ENCODE measurements at places on chromosomes 3 and 15.

DNA sequence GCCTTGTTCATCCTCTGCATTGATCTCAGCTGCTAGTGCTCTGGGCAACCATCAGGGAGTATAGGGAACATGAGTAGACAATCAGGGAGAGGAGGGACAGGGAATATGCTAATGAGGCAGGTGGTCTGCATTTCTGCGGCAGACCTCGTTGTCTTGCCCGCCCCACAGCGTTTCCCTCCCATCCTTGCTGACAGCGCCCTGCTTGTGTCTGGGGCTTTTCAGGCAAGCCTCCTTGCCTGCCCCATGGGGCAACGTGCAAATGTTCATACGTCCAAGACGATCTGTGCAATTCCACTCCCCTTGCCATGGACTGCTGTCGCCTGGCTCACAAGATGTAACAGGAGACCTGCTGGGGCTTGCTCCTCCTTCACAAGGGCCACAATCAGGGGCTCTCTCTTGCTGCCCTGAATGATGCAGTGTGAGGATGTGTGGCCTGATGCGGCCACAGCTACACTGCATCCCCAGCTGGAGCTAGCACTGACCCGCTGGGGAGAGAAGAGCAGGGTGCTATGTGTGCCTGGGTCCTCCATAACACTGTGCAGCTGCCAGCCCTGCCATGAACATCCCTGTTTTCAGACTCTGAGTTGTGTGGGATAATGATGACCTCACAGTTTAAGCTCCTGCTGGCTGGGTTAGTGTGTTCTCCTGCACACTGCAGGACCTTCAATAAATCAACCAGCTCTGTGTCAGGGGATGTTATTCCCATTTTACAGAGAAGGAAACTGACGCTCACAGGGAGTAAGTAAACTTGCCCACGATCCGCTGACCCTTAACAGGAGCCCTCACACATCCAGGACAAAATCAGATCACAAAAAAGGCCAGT lies 211.3 kb downstream of the KLF13 start:
- no peaks in the 10 kb centered on the region for H3K36me3 ChIP-seq
- H3K4me3 ChIP-seq, result no peak overlapping the region
- H3K27ac ChIP-seq, result no peak overlapping the region
- no peaks in the 10 kb centered on the region for H3K27me3 ChIP-seq

DNA sequence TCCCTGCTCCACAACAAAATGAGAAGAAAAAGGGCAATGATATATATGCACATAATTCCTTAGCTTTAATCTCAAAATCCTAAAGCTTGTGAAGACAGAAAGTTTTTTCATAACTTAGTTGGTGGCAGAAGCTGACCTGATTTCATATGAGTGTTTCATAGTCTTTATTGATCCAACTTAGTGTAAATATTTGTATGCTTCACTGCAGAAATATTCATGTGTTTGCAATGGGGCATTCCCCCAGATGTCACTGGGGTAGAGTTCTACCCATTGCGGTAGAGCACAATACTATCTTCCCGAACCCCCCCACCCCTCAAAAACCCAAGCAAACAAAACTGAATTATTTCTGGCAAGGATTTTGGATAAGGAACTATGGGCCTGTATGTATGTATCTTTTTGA lies 221.2 kb downstream of the THRB start:
- H3K27me3 ChIP-seq, result no peaks in the 10 kb centered on the region
- H3K27ac ChIP-seq, result no peak overlapping the region
- no peak for DNase-seq
- H3K4me1 ChIP-seq, result no peaks in the 10 kb centered on the region

- H3K4me1 ChIP-seq, result no peaks in the 10 kb centered on the region
- no peak overlapping the region for H3K4me3 ChIP-seq
- H3K27me3 ChIP-seq, result no peaks in the 10 kb centered on the region
- H3K36me3 ChIP-seq, result no peaks in the 10 kb centered on the region
- no peak overlapping the region for H3K27ac ChIP-seq
Measured at GRCh38 chr3:167095976-167096375, 284.1 kb downstream of the ZBBX start.

DNA sequence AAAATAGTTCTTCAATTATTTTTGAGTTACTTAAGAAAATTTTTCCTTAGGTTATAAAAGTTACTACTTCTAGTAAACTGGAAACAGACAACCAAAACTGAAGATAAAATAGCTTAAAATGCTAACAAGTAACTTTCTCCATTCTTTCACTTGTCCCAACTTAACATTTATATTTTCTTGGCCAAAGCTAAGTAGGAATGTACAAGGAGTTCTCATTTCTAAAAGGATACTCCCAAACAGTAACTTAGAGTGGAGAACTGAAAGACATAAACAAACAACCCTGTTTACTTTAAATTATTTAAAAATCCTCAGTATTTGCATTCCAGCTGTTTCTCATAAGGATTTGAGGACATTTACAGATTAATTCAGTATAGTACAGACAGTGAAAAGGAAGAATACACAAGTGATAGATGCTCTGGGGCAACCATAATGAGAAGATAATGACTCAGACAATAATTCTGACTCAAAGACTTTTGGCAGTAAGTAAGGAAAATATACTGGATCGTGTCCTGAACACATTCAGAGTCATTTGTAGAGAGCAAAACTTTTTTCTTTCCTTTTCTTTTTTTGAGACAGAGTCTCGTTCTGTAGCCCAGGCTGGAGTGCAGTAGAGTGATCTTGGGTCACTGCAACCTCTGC lies 29.2 kb upstream of the ANXA2 start:
- H3K4me1 ChIP-seq, result no peaks in the 10 kb centered on the region
- H3K36me3 ChIP-seq, result peaks cover 63% of the 10 kb centered on the region
- H3K4me3 ChIP-seq, result no peak overlapping the region
- DNase-seq, result no peak

GRCh38 chr3:46551615-46552014 lies 14.5 kb downstream of the LRRC2 start:
- no peak for DNase-seq
- H3K4me1 ChIP-seq, result no peaks in the 10 kb centered on the region
- H3K4me3 ChIP-seq, result no peak overlapping the region
- H3K27me3 ChIP-seq, result no peaks in the 10 kb centered on the region

DNA sequence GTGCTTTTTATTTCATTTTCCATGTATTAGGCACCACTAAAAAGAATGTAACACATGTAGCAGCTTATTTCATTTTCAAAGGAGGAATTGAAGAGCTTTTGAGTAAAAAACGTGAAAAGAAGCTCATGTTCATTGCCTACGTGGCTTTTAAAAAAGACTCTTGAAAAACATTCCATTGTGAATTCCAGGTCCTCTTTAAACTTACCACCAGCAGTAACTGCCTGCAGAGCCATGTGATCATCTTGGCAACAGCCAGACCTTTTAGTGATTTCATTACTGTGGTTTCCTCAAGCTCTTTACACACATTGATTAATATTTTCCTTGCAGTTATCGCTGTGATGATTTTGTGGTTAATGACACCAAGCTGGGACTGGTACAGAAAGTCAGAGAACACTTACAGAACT lies 43.8 kb upstream of the FBXL22 start:
- DNase-seq, result peak; percentile 31
- H3K4me3 ChIP-seq, result peak overlapping the region; percentile 1
- H3K4me1 ChIP-seq, result peaks cover 4% of the 10 kb centered on the region
- H3K36me3 ChIP-seq, result no peaks in the 10 kb centered on the region
- no peak overlapping the region for H3K27ac ChIP-seq
- no peaks in the 10 kb centered on the region for H3K27me3 ChIP-seq

DNA sequence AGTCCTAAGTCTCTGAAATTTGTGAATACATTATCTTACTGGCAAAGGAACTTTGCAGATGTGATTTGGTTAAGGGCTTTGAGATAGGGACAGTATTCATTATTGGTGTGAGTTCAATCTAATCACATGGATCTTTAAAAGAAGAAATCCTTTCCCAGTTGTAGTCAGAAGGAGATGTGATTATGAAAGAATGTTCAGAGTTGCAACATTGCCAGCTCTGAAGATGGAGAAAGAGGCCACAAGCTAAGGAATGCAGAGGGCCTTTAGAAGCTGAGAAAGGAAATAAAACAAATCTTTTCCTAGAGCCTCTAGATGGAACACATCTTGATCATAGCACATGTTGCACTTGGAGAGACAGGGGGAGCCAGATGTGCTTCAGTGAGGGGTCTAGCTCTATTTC lies 27.7 kb upstream of the SIAH2 start:
- H3K36me3 ChIP-seq, result no peaks in the 10 kb centered on the region
- H3K4me1 ChIP-seq, result no peaks in the 10 kb centered on the region
- H3K27ac ChIP-seq, result no peak overlapping the region

DNA sequence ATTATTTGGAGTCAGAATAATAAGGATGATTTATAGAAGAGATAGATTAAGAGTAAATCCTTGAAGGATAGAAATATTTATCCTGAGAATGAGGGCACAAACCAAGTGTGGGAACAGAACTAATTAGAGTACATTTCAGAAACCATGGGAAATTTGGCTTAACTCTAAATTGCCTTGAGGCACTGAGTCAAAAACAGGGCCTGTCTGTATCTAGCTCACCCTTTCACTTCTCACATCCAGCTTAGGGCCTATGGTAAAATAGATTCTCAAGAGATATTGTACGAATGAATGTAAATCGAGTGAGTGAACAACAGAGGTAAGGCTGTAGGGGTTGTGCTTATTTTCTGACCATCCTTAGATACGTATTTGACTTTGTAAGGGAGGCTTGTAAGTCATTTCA lies 586.1 kb upstream of the DPPA4 start:
- H3K36me3 ChIP-seq, result no peaks in the 10 kb centered on the region
- H3K27me3 ChIP-seq, result no peaks in the 10 kb centered on the region
- H3K4me1 ChIP-seq, result no peaks in the 10 kb centered on the region
- no peak overlapping the region for H3K4me3 ChIP-seq
- no peak overlapping the region for H3K27ac ChIP-seq

DNA sequence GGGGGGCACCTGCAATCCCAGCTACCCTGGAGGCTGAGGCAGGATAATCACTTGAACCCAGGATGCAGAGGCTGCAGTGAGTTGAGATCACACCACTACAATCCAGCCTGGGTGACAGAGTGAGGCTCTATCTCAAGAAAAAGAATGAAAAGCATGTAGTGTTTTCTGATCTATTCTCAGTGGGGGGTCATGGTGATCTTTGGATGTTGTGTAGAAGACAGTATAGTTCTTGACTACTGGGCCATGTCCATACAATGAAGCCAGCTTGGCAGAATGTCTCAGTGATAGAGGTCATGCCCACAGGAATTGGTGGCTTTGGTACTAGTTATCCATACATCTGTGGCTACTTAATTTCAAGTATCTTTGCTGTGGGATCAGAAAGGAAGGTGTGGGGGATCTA lies 26.8 kb upstream of the NANOGP8 start:
- H3K27me3 ChIP-seq, result no peaks in the 10 kb centered on the region
- no peaks in the 10 kb centered on the region for H3K4me1 ChIP-seq
- DNase-seq, result no peak
- H3K4me3 ChIP-seq, result no peak overlapping the region

- no peaks in the 10 kb centered on the region for H3K27me3 ChIP-seq
- no peaks in the 10 kb centered on the region for H3K4me1 ChIP-seq
- no peaks in the 10 kb centered on the region for H3K36me3 ChIP-seq
- H3K4me3 ChIP-seq, result no peak overlapping the region
- no peak overlapping the region for H3K27ac ChIP-seq
Measured at GRCh38 chr3:44326019-44326418, 12.5 kb upstream of the TCAIM start.

- no peak for DNase-seq
- H3K4me1 ChIP-seq, result peaks cover 36% of the 10 kb centered on the region
- H3K27me3 ChIP-seq, result no peaks in the 10 kb centered on the region
- no peak overlapping the region for H3K4me3 ChIP-seq
- H3K36me3 ChIP-seq, result no peaks in the 10 kb centered on the region
Measured at GRCh38 chr15:29784413-29784812, 37.9 kb downstream of the TJP1 start.

DNA sequence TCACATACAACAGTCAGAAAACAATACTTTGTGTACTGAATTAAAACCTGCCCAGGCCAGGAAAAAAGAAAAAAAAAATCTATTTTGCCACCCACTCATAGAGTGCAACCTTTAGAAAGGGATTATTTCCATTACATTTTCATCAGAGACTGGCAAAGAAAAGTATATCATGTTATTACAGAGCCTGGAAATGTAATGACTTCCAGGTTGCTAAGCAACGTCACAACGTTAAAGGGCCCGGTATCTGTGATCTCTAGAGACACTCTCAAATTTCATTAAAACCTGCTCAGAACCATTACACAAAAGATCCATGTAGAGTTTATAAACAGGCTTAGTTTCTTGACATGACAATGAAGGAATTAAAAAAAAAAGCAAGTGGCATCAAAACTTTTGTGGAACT lies 170.5 kb downstream of the CTNNB1 start:
- H3K27me3 ChIP-seq, result no peaks in the 10 kb centered on the region
- H3K4me3 ChIP-seq, result no peak overlapping the region
- no peak for DNase-seq
- H3K36me3 ChIP-seq, result no peaks in the 10 kb centered on the region

- no peak for DNase-seq
- H3K27ac ChIP-seq, result no peak overlapping the region
- peaks cover 2% of the 10 kb centered on the region for H3K27me3 ChIP-seq
- no peak overlapping the region for H3K4me3 ChIP-seq
- H3K4me1 ChIP-seq, result no peaks in the 10 kb centered on the region
Measured at GRCh38 chr15:32737304-32737703, 19.5 kb downstream of the GREM1 start.

DNA sequence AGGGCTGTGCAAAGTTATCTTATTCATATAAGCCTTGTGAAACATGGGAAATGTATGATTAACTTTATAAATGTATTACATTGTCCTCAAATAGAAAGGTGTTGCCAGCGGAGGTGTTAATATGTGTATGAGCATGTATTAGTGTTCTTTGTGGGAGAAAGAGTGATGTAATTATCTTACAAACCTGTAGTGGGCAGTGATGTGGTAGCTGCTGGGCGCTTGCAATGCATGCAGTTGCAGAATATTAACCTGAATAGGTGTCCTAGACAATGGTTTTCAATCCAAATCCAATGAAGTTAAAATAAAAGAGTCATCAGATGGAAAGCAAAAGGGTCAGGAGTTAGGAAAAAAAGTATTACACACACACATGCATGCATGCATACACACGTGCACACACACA lies 881.3 kb upstream of the CADM2 start:
- no peaks in the 10 kb centered on the region for H3K4me1 ChIP-seq
- H3K27ac ChIP-seq, result no peak overlapping the region
- H3K27me3 ChIP-seq, result no peaks in the 10 kb centered on the region
- H3K36me3 ChIP-seq, result no peaks in the 10 kb centered on the region
- DNase-seq, result no peak

DNA sequence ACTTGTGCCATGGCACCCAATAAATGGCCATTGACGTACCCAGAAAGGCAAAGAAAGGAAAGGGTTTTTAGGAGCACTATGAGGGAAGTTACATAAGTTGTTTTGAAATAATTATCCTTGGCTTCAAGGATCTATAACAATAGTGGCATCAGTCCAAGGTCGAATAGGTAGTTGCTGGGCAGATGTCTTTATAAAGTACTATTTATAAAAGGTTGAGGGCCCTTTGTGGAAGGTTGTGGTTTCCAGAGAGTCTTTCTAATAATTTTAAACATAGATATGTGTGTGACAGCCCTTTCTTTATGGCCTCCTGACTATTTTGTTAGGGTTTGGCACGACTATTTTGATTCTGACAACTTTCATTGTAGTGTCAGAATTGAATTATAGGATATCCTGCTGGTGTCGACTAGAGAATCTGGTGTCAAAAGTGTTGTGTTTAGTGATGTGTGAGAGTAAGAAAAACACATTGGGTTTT lies 260.5 kb downstream of the PYDC2 start:
- H3K4me1 ChIP-seq, result peaks cover 11% of the 10 kb centered on the region
- no peak overlapping the region for H3K4me3 ChIP-seq
- H3K27me3 ChIP-seq, result no peaks in the 10 kb centered on the region
- peak overlapping the region; percentile 4 for H3K27ac ChIP-seq
- no peak for DNase-seq
